ENCODE measurements at places on chromosomes 7 and 10.

DNA sequence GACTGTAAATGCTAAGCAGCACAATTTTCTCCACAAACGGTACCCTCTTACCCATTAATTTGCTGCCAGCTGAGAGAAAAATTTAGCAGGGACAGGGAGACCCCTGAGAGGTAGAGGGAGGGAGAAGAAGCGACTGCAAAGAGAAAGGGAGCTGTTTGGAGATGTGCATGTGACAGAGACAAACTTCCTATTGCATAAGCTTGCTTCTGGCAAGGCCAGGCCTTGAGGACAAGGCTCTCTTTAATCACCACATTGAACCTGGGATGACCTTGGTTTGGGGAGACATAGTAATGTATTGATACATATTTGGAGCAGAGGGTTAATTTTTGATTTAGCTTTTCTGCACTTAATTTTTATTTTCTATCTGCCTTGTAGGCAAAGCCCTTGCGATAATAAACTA, 31.1 kb upstream of the HIBADH start:
- DNase-seq = no peak

- DNase-seq = no peak
These were observed 107.1 kb upstream of the HABP2 start for GRCh38 chr10:113445736-113446135.

GRCh38 chr10:91051829-91052228, 130.9 kb upstream of the ANKRD1 start:
- DNase-seq = no peak

DNA sequence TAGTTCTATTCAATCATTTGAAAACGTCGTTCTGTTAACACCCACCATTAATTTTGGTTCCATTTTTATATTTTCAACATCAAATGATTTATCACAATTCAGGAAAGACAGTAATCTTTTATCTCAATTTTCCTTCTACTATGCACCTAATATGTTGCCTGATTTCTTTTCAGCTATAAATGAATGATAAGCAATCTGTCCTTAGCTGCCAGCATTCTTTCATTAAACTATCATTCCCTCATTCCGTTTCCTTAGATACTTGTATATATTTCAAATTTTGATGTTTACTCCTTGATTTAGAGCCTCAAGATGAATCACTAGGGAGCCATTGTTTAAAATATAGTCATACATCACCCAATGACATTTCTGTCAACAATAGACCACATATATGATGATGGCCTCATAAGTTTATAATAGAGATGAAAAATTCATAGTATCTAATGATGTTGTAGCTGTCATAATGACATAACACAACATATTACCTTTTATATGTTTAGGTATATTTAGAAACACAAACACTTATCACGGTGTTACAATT, 661.7 kb downstream of the IPMK start:
- DNase-seq = no peak

- no peak for DNase-seq
These were observed 2.6 kb downstream of the CXCL12 start for GRCh38 chr10:44382131-44382858.

DNA sequence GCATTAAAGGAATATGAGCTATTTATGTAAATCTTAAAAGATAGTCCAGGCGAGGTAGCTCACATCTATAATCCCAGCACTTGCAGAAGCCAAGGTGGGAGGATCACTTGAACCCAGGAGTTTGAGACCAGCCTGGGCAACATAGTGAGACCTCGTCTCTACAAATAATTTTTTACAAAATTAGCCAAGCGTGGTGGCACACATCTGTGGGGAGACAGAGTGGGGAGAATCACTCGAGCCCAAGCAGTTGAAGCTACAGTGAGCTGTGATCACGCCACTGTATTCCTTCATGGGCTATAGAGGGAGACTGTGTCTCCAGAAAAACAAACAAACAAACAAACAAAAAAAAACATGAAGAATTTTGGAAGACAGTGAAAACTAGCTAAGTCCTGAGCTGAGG, 28.4 kb downstream of the HERC4 start:
- DNase-seq = no peak

Measured in activated CD4-positive, alpha-beta T cell treated with anti-CD3 and anti-CD28 coated beads, Interleukin-2, amount 50 U/mL, for 1 hour (primary cell).